ENCODE measurements at places on chromosomes 16 and 17.

DNA sequence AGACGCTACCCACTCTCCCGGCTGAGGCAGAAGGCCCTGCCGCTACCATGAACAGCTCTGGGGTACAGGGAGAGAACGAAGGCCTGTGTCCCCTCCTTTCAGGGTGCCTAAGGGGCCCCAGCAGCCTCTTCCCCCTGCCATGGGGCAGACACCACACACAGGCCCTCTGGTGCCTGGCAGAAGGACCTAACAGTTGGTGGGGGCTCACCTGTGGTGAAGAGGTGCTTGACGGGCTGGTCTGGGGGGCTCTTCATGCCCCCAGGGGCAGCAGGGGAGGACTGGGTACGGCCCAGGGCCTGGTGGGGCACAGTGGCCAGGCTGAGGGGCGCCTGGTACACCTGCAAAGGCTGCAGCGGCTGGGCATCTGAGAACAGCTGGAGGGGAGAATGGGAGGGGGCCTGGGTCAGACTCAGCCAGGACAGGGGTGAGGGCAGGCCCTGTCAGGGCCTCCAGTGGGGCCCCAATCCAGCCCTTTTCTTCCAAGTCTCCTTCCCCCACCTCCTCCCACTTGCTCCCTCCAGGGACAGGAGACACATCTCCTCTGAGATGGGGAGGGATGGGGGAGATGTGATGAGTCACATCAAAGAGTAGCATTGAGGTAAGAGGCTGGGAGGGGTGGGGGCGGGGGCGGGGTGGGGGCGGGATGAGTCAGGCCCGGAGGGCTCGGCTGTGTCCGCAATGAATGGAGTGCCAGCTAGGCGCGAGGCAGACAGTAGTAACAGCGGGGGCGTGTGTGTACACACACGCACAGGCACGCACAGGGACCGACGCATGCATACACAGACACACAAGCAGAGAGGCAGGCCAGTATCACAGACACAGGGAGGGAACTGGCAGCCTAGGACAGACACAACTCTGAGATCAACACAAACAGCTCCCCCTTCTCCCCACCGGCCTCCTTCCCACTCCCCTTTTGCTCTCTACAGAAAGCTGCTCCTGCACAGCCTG, 16.1 kb downstream of the G6PC3 start:
- DNase-seq = peak; percentile 44

DNA sequence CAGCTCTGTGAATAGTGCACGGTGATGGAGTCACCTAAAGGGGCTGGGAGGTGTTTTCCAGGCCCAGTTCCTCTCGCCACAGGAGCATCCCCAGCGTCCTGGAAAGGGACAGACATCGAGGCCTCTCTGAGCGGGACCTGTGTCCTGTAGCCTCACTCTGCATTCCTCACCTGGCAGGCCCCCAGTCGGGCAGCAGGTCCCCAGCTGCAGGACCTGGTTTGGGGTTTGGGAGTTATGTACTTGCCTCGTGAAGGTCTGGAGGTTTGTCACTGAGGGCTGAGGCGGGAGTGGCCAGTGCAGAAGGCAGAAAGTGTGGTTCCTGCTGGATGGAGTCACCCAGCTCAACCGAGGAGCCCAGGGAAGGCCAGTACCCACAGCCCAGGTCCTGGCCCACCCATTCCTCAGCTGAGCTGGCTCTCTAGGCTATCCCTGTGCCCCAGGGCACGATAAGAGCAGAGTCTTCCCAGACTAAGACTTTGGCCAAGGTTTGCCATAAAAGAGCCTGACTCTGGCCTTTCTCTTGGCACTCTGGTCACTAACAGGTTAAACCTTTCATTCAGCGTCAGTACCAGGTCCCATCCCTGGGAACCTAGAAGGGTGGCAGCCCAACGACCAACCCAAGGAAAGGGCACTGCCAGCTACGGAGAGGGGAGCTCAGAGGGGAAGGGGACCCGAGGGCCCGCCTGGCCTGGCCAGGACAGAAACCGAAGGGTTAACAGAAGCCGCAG, 24.4 kb downstream of the TBX4 start:
- peak; percentile 28 for DNase-seq

DNA sequence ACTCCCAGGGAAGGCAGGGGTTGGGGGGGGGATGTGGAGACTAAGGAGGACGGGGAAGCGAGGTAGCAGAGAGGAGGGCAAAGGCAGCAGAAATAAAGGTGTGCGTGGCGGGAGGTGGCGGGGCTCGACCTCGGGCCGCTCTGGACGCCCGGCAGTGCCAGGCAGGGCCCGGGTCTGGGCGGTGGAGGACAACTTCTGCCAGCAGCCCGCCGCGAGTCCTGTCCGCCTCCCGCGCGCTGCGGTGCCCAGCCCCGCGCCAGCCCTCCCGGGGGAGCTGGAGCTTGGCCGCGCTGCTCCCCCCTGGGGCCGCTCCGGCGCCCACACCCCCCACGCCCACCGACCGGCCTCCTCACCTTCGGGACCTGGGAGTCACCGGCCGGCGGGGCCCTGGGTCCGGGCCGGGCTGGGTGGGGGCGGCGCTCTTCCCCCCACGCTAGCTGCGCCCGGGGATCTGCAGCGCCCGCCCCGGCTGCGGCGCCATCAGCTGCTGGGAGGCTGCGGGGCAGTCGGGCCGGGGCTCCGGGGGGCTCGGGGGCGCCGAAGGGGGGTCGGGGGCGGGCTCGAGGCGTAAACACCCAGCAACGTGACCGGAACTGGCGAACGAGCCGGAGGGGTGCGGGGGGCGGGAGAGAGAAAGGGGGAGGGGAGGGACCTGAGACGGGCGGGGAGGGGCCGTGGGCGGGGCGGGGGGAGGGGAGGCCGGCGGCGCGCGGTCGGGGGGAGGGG, at the start of gene CCDC92B:
TSS of gene CCDC92B (minus strand) at position 595 of the 726 bp plus-strand sequence. CDS start 14,507 bp downstream, outside the sequence.
- DNase-seq = no peak

GRCh38 chr17:72710202-72710601, 382.3 kb downstream of the SLC39A11 start:
- DNase-seq = no peak

DNA sequence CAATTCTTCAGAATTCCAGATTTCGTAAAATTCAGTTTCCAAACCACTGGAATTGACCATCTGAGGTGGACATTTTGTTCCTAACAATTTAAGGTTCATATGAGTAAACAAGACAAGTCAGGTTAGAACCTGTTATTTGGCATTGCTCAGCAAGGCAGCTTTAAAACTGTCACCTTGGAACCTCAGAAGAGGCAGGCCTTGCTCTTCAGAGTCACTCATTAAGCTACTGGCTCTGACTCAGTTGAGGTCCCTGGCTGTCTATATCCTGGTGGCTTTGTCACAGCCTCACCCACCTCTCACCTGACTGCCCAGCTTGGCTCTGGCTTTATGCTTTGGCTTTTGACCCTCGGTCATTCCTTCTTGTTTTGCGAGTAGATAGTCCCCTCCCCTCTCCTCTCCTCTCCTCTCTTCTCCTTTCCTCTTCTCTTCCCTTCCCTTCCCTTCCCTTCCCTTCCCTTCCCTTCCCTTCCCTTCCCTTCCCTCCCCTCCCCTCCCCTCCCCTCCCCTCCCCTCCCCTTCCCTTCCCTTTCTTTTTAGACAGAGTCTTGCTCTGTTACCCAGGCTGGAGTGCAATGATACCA, 238.4 kb downstream of the SHISA9 start:
- DNase-seq = no peak

DNA sequence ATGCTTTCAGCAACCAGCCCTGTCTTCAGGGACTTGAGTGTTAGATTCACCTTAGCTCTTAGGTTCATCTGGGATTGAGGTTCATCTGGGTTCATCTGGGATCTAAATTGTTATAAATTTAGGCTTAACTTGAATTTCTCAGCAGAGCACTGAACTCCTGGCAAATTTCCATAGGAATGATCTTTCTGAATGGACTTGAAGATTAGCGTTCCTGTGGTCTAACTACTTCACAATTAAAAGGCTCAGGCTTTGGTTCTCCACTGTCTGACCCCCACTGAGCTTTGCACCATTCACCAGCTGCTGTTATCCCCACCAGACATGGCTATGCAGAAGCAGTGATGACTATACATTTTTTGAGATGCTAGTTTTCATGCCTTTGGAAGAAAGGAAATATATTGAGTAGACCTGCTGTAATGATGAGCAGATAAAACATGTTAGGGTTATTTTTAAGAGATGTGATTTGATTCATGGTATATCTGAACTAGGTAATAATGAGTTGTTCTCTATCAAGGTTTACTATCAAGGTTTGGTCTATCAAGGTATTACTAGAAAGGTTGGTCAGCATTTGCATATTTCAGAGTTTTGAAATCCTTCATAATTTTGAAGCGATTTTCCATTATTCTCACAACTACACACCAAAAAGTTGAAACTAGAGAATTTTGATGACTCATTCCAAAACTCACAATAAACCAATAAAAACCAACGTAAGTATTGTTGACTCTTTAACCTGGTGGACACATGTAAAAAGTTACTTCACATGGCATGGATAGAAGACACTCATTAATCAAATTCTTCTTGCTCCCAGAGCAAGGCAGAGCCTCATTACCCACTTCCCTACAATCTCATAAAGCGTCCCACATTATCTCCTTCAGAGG, 71.7 kb downstream of the SNX11 start:
- DNase-seq = no peak

DNA sequence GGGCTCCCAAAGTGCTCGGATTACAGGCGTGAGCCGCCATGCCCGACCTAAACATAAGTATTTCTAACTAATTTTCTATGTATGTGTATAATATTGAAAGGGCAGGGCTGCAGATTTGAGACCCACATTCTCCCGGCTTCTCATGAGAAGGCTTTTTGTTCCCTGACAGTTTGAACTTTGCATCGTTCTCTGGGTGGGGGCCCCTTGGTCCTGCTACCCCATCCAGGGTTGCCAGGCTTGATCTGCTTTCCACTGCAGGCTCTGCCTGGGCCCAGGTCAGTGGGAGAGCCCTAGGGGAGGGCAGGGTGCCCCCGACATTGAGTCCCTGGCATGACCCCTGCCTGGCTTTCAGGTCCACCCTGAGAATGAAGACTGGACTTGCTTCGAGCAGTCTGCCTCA, 32.3 kb downstream of the SEC14L5 start:
- DNase-seq = no peak

- DNase-seq = no peak
Observed at GRCh38 chr16:72132726-72133125, 39.1 kb downstream of the DHX38 start.

GRCh38 chr17:80594431-80595269, 50.0 kb downstream of the RPTOR start:
- no peak for DNase-seq

DNA sequence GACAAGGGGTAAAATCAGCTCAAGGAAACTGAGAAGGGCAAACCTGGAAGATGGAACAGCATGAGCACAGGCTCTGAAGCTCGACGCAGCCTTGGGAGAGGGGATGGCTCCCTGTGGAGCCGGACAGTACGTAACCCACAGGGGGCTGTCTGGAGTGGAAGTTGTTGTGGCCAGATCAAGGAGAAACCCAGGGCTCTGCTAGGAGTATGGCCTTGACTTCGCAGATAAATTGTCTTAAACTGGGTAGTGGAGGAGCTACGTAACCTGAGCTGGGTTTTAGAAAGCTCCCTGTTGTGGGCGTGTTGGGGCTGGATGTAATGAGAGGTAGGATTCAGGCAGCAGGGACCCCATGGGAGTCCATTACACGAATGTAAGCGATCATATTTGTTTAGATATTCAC, 25.5 kb upstream of the AXIN2 start:
- no peak for DNase-seq

DNA sequence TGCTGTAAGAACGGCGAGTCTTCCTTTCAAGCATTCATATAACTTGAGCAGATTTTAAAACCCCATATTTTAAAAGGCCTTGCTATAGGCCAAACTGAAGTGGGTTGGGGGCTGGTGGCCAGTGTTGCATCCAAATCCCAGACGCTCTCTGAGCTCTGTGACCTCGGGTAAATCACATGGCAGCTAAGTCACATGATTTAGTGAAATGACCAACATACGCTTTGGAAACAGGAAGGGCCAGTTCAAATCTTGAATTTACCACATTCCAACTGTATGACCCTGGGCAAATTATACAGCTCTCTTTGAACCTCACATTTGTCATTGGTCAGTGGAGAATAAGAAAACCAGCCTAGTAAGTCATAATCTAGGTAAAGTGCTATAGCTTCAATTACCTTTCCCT, 519.3 kb downstream of the HAPSTR1 start:
- DNase-seq = peak; percentile 37

GRCh38 chr17:68777856-68778694, 176.9 kb upstream of the FAM20A start:
- DNase-seq = peak; percentile 41

- no peak for DNase-seq
Observed at GRCh38 chr17:72404872-72405271, 284.1 kb downstream of the SOX9 start.

DNA sequence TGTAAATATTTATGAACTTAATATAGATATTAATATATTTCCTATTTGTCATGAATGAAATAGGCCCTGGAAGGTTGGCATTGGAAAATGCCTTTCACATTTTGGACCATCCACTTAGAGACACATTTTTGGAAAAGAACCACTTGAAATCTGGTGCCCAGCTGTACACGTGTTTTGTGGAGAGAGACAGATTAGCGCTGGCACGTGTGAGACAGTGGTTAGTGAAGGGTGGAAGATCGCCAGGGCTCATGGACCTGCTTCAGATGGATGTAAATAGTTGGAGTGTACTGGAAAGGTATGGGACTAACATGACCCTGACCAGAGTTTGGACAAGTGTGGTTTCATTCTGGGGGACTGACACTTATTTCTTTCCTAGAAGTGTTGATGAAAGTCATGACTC, 222.9 kb downstream of the PRKCA start:
- no peak for DNase-seq

- DNase-seq = no peak
Observed at GRCh38 chr16:58276346-58276951, 18.4 kb downstream of the PRSS54 start.

DNA sequence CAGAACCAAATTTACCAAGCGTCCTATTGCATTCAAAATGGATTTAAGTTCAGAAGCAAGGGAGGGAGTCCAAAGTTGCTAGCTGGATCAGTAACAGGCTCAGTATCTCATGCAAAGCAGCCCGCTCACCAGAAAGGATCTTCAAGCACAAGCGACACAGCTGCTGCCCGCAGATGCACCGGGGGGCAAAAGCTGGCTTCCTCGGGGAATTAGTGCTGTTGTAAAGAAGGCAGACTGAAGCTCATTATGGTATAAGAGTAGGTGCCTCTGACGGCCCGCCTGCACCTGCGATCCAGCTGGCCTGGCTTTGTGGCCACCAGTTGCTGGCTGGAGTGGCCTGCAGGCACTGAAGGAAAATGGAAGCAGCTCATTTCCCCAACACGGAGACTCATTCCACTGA, 128.4 kb upstream of the RCVRN start:
- no peak for DNase-seq

- DNase-seq = peak; percentile 78
Observed at GRCh38 chr16:85752511-85753420, 1.9 kb upstream of the C16orf74 start.

DNA sequence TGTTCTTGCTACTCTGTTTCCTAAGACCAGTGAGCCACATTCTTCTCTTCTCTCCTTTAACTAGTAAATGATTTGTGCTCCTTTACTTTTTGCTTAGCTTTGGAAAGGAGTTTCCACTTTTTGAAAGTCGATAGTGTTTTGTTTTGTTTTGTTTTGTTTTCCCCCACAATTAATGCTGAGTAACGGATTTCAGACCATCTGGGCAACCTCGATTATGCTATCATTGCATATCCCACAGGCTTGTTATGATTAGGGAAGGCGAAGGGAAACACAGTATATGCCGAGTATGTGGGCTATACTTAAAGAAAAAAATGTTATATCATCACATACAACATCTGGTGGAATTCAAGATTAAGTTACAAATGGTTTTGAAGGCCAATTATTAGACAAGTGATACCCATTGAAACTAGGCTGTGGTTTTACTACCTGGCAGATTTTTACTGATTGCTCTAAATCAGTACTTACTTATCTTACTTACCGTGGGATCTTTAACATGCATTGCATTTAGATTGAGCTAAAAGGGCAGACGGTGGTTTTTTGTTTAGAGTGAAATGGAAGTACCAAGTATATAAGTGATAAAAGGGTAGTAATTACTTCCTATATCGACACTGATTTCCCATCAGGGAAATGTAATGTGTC, 361.3 kb upstream of the SOX9 start:
- DNase-seq = no peak

Measured in Caco-2 (cell line).